ENCODE measurements at places on chromosomes 3 and 15.

GRCh38 chr15:52760562-52760961 lies 29.6 kb downstream of the ONECUT1 start:
- DNase-seq: no peak

DNA sequence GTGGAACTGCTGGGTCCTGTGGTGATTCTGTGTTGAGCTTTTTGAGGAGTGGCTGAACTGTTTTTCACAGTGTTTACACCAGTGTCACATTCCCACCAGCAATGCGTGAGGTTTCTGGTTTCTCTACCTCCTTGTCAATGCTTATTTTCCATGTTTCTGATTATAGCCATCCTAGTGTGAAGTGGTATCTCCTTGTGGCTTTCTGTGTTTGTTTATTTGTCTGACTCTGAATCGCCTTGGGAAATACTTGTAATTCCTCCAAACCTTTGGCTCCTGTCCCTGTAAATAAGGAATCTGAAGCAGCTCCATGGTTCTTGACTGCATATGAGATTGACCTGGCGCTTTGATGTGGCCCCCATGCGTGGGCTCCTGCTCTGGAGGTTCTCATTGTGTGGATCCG lies 20.6 kb downstream of the FAN1 start:
- no peak for DNase-seq

- no peak for DNase-seq
These were observed 314.7 kb upstream of the CFAP20DC start for GRCh38 chr3:59364496-59364895.

DNA sequence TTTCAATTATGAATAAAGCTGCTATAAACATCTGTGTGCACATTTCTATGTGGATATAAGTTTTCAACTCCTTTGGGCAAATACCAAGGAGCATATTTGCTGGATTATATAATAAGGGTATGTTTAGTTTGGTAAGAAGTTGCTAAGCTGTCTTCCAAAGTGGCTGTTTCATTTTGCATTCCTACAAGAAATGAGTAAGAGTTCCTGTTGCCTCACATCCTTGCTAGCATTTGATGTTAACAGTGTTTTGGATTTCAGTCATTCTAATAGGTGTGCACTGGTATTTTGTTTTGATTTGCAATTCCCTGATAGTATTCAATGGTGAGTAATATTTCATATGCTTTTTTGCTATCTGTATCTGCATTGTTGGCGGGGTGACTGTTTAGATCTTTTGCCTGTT lies 120.7 kb upstream of the MDFIC2 start:
- DNase-seq: no peak

DNA sequence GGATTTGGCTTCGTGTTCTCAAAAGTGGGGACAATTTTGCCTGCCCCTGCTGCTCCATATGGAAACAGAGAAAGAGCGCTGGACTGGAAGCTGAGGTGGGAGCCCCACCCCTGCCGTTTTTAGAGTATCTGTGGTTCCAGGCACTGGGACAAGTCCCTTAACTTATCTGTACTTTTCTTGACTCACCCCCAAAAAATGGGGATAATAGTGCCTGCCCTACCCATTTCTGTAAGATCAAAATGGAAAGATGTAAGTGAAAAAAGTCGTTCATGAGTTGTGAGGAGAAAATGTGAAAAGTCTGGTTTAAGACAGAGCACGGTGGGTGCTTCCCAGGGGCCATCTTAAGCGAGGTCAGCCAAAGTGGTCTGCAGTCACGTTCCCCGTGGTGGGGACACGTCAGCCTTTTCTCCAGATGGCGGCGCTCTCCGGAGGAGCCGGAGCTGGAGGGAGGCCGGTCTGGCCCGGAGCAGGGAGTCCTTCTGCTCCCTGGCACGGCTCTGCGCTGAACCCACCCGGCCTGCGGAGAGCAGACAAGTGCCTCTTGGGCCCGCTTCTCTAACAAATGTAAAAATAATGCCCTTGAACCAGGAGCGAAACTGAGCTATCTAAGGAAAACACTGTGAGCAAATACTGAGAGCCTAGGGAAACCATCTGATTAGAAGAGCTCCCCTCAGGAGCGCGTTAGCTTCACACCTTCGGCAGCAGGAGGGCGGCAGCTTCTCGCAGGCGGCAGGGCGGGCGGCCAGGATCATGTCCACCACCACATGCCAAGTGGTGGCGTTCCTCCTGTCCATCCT lies at the start of gene CLDN18:
TSS of gene CLDN18 (plus strand) at position 690 of the 797 bp plus-strand sequence. CDS start at position 751, 61 bp downstream.
- DNase-seq: no peak

DNA sequence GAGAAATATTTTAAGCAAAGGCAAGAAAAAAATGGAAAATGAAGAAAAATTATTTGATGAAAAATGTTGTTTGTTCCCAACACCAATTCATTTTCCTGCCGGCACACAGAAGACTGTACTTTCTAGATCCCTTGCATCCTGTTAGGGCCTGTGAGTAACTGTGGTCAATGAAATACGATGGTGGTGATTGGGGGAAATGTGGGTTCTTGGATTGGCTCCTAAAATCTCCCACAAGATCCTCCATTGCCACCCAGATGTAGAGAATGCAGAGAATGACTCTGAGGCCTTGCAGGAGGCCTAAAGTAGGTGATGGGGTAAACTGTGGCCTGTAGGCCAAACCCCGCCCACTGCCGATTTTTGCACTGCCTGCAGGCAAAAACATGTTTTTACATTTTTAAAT lies 46.3 kb upstream of the C3orf70 start:
- DNase-seq: no peak

GRCh38 chr3:124201226-124201625 lies 209.3 kb upstream of the ROPN1 start:
- no peak for DNase-seq

- no peak for DNase-seq
These were observed 10.3 kb downstream of the TM4SF1 start for GRCh38 chr3:149366941-149367840.

GRCh38 chr3:73432023-73432705 lies 192.6 kb downstream of the PDZRN3 start:
- no peak for DNase-seq

DNA sequence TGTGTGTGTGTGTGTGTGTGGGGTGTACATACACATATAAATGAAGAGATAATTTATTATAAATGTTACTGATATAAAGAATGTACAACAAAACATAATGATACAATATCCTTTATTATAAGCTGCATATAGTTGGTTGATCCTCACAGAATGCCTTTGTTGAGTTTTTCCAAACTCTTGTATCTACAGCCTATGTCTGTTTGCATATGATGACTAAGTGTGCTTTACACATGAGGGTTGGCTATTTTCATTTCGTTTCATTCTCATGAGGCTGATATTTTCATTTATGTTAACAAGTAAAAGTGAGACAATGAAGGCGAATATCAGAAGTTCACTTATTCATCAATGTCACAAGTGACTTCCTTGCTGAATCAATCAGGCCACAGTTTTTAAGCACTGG lies 45.1 kb downstream of the TM2D3 start:
- DNase-seq: no peak

GRCh38 chr15:51341366-51342226 lies at the start of gene GLDN:
Gene GLDN (plus strand): TSS chr15:51341655. CDS start chr15:51341685, 30 bp downstream.
- peak; percentile 77 for DNase-seq

GRCh38 chr3:31614162-31614921 lies 81.6 kb downstream of the STT3B start:
- no peak for DNase-seq

DNA sequence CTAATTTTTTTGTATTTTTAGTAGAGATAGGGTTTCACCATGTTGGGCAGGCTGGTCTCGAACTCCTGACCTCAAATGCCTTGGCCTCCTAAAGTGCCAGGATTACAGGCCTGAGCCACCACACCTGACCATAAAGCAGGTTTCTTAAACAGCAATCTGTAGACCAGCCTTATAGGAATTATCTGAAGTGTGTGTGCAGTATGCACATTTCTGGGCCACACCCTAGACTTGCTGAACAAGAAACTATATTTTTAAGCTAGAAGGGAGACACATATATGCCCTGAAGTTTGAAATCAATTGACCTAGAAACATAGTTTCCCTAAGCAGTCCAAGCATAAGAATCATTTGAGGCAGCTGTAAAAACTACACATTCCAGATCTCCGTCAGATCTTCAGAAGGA lies 805.7 kb downstream of the TUSC7 start:
- no peak for DNase-seq

GRCh38 chr3:152374262-152374990 lies 105.7 kb downstream of the MBNL1 start:
- no peak for DNase-seq

GRCh38 chr3:111764645-111765091 lies 94.4 kb upstream of the PHLDB2 start:
- no peak for DNase-seq

DNA sequence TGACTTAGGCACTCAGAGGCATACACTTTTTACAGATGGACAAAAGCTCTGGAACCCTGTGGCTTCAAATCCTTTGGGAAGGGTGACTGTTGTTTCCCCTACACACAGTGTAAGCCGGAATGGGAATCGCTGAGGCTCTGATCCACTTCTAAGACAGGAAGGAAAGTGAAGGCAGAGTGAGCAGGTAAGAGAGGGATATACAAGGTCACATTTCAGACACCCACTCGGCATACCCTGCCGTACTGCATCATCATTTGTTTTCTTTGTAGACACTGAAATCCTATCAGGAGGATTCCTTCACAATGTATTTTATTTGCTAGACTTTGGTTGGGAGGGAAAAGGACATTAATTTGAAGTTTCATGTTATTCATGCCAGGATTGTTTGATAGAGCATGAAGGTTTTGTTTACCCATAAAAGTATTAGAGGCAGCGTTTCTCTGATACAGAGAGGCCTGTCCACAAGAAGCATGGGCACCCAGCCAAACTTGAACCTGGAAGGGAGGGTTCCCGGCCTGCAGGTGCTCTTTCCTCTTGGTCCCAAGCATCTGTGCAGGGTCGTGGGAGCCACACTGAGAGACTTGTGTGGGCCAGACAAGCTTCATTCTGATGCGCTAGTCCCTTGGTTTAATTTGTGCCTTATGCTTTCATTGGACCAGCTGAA lies 21.9 kb upstream of the POLR2M start:
- DNase-seq: no peak

DNA sequence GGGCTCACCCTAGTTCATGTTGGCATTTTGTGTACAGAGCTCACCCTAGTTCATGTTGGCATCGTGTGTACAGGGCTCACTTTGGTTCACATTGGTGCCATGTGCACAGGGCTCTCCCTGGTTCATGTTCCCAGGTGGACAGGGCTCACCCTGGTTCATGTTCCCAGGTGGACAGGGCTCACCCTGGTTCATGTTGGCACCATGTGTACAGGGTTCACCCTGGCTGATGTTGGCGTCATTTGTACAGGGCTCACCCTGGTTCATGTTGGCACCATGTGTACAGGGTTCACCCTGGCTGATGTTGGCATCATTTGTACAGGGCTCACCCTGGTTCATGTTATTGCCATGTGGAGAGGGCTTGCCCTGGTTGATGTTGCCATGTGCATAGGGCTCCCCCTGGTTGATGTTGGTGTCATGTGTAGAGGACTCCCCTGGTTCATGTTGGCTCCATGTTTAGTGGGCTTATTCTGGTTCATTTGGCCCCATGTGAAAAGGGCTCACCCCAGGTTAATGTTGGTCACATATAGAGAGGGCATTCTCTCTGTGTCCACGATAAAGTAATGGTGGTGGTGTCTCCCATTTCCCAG lies 31.7 kb upstream of the NR2C2 start:
- no peak for DNase-seq

- DNase-seq: no peak
These were observed 23.7 kb downstream of the ABHD2 start for GRCh38 chr15:89111961-89112340.

DNA sequence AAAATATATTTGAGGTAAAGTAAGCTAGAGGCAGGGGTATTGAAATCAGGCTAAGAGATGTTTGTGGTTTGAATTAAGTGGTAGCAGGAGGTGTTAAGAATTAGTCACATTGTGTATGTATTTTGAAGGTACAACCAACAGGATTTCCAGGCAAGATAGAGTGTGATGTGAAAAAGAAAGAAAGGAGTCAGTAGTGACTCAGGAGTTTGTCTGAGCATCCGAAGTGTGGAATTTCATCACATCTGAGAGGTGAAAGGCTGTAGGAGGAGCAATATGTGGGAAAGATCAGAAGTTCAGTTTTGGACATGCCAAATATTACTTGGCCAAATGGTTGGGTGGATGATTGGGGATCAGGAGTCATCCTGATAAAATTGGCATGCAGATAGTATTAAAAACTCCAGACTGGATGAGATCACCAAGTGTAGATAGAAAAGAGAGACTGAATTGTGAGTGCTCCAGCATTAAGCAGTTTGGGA lies 32.1 kb upstream of the EBLN2 start:
- no peak for DNase-seq

GRCh38 chr3:38131621-38132369 lies 5.1 kb downstream of the ACAA1 start:
- no peak for DNase-seq

- DNase-seq: no peak
These were observed 178.8 kb downstream of the KLHL25 start for GRCh38 chr15:85615930-85616329.

GRCh38 chr15:90818251-90819210 lies 49.9 kb upstream of the FURIN start:
- peak; percentile 3 for DNase-seq

Data from anterior cingulate cortex (tissue), 58 donors.